ENCODE measurements at places on chromosomes 1 and 21.

GRCh38 chr1:94130851-94131595 is 10.1 kb upstream of the ABCA4 start:
- no peak for DNase-seq

- no peak for DNase-seq
Measured at GRCh38 chr1:116991171-116991845, 10.3 kb upstream of the CD101 start.

DNA sequence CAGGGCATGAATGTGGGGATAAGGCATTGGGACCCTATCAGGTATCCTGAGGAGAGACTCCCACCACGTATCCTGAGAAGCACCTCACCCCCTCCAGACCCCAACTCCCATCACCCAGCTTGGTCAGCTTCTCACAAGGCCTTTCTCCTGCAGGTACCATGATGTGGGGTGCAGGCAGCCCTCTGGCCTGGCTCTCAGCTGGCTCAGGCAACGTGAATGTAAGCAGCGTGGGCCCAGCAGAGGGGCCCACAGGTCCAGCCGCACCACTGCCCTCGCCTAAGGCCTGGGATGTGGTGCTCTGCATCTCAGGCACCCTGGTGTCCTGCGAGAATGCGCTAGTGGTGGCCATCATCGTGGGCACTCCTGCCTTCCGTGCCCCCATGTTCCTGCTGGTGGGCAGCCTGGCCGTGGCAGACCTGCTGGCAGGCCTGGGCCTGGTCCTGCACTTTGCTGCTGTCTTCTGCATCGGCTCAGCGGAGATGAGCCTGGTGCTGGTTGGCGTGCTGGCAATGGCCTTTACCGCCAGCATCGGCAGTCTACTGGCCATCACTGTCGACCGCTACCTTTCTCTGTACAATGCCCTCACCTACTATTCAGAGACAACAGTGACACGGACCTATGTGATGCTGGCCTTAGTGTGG is 1.3 kb downstream of the GPR3 start:
- DNase-seq = no peak

GRCh38 chr1:33119532-33120217 is 38.7 kb downstream of the AZIN2 start:
- no peak for DNase-seq

- no peak for DNase-seq
Measured at GRCh38 chr1:70909262-70909822, 138.3 kb downstream of the PTGER3 start.

- no peak for DNase-seq
Measured at GRCh38 chr1:46171351-46171750, 3.5 kb upstream of the TSPAN1 start.

DNA sequence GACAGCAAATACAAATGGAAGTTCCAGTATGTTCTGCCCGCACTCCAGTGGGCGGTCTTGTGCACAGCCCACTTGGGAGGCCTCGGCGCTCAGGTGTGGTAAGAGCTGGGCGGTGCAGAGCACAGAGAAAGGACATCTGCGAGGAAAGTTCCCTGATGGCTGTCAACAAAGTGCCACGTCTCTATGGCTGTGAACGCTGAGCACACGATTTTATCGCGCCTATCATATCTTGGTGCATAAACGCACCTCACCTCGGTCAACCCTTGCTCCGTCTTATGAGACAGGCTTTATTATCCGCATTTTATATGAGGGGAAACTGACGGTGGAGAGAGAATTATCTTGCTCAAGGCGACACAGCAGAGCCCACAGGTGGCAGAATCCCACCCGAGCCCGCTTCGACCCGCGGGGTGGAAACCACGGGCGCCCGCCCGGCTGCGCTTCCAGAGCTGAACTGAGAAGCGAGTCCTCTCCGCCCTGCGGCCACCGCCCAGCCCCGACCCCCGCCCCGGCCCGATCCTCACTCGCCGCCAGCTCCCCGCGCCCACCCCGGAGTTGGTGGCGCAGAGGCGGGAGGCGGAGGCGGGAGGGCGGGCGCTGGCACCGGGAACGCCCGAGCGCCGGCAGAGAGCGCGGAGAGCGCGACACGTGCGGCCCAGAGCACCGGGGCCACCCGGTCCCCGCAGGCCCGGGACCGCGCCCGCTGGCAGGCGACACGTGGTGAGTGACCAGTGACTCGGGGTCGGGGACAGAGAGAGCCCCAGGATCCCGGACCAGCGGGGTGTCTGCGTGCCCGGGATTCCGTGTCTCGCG is at the start of gene IL12RB2:
Gene IL12RB2 (plus strand): TSS at position 623 of the 810 bp plus-strand sequence. CDS start 12,496 bp downstream, outside the sequence.
- DNase-seq = no peak

GRCh38 chr1:245835386-245835785 is 671.7 kb downstream of the SMYD3 start:
- no peak for DNase-seq

GRCh38 chr1:98870959-98871903 is 133.4 kb downstream of the PLPPR5 start:
- no peak for DNase-seq

GRCh38 chr21:43299441-43300277 is 127.3 kb downstream of the SIK1 start:
- DNase-seq = no peak

DNA sequence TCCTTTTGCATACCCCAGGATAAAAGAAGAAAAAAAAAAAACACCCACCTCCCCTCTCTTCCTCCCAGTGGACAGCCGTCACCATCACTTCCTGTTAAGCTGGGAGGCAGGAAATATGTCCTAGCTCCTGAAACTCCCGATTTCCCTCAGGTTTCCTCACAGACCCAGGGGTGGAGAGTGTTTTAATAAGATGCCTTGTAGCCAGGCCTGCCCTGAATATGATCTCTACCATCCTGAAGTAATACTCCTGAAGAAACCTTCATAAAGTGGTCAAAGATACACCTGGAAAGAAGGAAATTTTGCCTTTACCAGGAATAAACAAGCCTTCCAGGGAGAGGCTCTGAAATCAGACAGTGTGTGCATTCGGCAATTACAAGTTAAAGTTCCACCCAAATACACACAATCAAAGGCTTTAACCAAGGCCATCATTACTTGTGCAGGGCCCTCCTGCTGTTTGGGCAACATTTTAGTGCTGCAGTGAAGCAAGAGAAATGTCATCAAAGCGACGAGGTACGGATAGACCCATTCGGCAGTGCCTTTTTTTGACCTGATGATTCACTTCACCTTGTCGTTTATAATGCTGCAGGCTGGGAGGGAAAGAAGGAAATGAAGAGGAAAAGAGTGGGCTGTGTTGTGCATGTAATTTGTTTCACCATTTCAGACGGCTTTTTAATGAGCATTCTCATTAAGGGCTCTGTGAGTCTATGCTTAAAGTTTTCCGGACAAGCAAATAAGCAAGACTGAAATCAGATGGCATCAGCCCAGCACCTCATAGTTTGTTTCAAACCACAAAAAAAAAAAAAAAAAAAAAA is 41.0 kb upstream of the RASAL2 start:
- no peak for DNase-seq

DNA sequence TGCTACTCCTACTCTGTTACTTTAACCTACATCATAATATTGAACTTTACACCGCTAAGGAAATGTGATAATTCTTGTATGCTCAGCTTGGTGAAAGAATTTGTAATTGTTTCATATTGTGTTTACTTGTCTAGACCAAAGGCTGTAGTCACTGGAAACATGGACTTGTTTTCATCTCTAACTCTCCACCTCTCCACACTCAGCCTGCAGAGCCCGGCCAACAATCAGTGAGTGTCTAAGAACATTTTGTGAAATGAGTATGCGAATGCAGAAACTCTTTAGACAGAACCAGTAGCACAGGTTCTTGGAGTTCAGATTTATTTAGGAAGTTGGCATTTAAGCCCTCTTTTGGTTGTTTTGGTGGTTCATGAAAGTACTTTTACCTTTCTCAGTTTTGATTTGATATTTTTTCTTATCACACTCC is 3.2 kb upstream of the RWDD3 start:
- no peak for DNase-seq

DNA sequence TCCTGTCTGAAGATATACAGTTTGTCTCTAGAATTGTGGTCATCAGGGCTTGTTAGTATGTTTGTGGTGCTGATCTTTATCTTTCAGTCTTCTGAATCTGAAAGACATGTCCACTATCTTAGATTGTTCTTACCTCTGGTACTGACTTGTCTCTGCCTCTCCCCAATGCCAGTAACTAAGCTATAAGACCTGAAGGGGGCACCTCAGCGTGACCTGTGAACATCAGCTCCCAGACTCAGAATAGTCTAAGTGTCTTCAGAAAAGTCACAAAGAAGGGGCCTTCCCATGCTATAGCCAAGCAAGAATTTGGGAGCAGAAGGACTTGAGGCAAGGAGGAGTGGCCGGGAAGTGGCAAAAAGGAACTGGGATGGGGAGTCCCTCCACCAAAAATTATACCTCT is 178.1 kb downstream of the NTNG1 start:
- DNase-seq = no peak

GRCh38 chr1:174393885-174394284 is 53.9 kb upstream of the GPR52 start:
- DNase-seq = no peak

DNA sequence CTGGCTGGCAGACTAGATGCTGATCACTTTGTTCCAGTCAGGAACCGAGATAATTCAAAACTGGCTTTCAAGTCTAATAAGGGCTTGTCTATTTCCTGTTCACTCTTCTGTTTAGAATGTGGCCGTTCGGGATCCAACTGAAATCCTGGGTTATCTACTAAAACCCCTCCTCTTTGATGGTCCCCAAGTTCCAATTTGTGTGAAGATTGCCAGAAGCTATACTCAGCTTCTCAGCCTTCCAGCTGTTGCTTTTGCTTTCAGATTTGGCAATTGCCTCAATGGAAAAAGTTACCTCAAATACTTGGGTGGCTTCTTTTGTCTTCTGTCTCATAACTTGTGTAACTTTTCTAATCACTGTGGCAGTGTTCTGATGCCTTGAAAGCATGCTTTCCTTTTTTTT is 43.7 kb downstream of the BTBD8 start:
- no peak for DNase-seq

- DNase-seq = no peak
Measured at GRCh38 chr21:24110846-24111245, 1496.4 kb downstream of the MRPL39 start.

GRCh38 chr1:180041582-180041981 is 87.0 kb downstream of the CEP350 start:
- no peak for DNase-seq

GRCh38 chr1:226126824-226127569 is 59.5 kb downstream of the ACBD3 start:
- no peak for DNase-seq

GRCh38 chr1:232529747-232530146 is 100.2 kb downstream of the SIPA1L2 start:
- DNase-seq = no peak

- peak; percentile 88 for DNase-seq
Measured at GRCh38 chr1:44733365-44733764, 2.4 kb upstream of the RNU5D-1 start.

DNA sequence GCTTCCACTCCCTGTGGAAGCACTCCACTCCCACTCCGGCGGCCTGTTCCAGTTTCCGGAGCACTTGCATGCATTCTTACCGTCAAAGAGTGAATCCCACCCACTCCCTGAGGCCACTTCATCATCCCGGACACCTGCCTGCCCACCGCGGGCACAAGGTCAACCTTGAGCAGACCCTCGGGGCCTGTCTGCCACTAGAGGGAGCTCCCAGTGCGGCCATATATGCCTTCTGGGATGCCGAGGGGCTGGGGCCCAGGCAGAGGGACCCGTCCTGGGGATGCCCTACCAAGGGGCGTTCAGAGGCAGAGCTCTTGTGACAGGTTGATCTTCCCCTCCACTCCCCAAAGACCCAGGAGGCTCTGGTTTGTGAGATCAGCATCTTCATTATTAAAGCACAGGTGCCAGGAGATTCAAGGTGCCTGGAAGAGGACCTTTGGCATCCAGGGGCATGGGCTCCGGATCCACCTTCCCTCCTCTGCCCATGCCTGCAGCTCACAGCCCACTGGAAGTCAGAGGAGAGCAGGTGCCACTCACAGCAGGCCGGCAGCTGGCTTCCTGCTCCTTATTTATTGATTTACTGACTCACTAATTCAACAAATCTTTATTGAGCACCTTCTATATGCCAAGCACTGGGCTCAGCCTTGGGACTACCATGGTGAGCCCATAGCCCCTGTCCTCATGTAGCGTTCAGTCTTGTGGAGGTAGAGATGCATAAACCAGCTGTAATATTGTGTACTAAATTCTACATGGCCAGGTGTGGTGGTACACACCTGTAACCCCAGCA is 47.3 kb downstream of the UBIAD1 start:
- DNase-seq = no peak

DNA sequence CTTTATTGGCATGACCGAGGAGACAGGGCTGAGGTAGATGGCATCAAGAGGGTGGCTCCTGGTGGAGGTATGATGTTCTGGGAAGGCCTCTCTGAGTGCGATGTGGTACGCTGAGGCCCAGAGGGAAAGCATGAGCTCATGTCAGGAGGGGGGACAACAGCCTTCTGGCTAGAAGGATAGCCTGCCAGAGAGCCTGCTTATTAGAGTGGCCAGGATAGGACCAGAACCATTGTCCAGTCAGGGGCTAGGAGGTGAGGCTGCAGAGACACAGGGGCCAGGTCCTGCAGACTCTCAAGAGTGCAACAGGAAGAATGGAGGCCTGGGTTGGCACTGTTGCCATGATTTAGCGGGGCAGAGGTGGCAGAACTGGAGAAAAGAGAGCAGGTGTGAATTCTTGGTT is 7.3 kb downstream of the ADARB1 start:
- no peak for DNase-seq

DNA sequence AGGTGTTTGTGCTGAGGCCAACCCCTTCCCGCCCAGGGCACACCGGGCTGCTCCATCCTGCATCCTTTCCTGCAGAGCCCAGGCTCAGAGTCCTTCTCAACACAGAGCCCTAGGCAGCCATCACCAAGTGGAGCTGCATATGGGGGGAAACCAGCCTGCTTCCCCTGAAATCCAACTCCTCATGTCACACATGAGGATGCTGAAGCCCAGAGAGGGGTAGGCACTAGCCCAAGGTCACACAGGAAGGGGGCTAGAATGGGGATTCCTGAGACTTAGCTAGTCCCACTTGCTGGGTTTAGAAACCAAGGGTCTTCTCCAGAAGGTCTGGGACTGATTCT is 5.5 kb upstream of the TNFRSF1B start:
- no peak for DNase-seq

GRCh38 chr1:112852276-112852675 is 103.7 kb downstream of the SLC16A1 start:
- no peak for DNase-seq

GRCh38 chr1:1631782-1632420 is at the start of gene MMP23B:
Gene MMP23B (plus strand): TSS chr1:1632173. CDS start chr1:1632219, 46 bp downstream.
- no peak for DNase-seq

DNA sequence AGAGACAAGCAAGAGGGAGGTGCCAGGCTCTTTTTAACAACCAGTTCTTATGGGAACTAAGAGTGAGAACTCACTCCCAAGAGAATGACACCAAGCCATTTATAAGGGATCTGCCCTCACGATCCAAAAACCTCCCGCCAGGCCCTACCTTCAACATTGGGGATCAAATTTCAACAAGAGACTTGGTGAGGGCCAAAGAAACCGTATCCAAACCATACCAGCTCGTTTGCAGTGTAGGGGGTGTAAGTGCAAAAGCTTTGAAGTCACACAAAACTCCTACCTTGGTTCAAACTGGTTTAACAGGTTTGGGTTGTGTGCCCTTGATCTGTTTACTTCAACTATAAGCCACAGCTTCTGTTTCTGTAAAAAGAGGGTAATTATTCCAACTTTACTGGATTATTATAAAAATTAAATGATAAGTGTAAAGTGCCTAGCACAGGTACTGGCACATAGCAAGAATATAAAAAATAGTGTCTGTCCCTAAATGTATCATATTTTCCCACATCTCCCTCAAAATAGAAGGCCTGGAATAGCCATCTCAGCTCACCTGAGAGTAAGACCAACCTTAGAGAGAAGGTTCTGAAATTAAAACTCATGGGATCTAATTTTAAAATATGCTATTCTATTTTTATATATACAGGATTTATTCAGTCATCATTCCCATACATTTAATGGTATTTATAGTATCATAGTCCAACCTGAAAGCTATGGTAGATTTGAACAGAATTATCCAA is 7.0 kb upstream of the USP25 start:
- DNase-seq = peak; percentile 9
